Lung microvascular endothelial cell (primary cell): ENCODE measurements at places on chromosomes 16 and 17.
A peak's percentile ranks its signal among the peaks of the same experiment; 100 is the strongest.

DNA sequence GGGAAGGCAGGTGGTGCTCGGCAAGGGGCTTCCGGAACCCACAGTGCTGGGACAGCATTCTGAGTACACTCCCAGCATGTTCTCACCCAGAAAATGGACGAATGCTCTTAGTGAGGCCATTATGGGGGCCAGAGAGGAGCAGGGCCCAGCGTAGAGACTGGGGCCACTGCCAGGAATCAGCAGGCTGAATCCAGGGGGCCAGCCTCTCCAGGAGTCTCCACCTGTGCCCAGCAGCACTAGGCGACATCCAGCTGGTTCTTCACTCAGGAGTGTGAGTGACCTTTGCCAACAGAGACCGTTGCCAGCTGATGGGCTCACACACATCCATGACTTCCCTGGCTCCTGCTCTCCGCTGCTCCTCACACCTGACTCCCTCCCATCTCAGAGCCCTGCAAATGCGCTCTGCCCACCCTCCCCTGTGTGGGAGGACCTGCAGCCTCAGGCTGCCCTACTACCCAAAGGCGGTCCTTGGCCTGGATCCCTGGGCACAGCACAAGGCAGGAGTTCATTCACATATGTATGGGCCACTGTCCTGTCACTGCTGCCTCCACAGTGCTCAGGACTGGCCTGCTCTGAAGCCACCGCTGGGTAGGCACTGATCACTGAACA lies 5.1 kb downstream of the RHBDF1 start:
- no peak for DNase-seq

GRCh38 chr17:80931421-80932265 lies 60.0 kb upstream of the CHMP6 start:
- no peak for DNase-seq

DNA sequence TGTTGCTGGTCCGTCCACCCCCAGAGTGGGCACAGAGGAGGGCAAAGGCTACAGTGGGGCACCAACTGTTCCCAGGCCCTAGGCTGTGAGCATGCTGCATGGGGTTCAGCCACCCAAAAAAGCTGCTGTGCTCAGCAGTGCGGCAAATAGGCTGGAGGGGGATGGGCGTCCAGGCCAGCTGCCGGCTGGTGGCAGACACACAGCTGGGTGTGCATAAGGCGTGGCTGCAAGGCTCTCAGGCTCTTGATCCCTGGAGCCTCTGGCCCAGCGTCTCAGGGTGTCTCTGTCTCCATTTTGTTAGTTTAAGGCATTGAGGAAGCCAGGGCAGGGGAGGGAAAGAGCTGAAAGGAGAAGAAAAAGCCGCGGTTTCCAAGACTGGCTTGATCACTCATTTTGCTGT lies 8.8 kb downstream of the RPL19 start:
- no peak for DNase-seq

- no peak for DNase-seq
These were observed 25.1 kb upstream of the CDH15 start for GRCh38 chr16:89146211-89147005.

GRCh38 chr17:73013816-73014663 lies 78.4 kb downstream of the SLC39A11 start:
- DNase-seq: no peak

DNA sequence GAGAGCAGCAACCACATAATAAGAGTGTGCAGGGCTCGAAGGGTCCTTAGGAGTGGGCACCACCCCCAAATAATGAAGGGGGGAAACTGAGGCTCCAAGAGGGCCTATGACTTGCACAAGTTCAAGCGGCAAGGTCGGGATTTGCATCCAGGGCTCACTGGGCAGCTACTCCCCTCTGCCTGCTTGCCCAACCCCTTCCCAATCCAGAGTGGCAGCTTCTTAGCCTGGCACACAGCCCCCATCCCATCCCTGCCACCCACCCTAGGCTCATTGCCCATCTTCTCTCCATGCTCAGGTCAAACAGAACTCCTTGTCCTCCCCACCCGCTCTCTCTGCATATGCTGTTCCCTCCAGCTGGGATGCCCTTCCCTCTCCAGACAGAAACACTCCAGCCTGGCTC lies 2.4 kb downstream of the SPPL2C start:
- no peak for DNase-seq

DNA sequence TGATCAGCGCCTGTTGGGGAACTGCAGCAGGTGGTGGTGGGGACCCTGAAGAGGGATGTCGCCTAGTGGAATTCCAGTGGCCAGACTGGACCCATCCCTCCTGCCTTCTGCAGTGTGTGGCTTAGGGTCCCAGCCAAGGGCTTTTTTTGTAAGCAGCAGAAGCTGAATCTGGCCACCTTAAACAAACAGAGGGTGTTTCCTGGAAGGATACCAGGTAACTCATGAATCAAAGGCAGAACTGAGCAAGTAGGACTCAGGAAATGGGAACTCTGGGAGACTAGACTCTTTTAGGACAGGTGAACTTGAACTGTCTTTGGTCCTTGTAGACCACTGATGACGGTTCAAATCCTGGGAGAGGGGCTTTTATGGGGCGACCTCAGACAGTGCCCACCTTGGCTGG lies 124.0 kb downstream of the ABCC6 start:
- no peak for DNase-seq

DNA sequence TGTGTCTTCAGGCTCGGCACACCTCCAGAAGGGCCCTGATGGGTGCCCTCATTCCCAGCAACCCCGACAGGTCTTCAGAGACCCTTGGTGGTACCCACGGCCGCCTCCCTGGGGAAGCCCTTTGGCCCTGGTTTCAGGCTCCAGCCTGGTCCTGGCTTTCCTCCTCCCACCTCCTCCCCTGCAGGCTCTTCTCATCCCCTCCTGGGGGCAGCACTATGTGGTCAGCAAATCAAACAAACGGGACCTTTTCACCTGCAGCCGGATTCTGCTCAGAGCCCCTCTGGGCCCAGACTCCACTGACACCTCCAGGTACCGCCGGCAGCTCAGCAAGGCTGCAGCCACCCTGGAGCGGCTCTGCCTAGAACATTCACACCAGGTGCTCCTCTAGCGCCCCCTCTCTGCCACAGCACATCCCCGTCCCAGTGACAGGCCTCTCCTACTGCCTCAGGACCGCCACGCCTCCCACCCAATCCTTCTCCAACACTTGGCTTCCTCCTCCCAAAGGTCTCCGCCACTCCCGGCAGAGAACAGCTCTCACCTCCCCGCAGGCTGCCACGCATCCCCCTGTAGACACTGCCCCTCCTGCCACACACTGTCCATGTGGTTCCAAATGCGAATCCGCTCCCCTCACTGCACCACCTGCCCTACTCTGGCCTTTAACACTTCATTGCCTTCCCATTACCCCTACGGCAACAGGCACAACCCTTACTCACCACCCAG lies 12.0 kb downstream of the CORO7 start:
- DNase-seq: peak; percentile 60

- DNase-seq: peak; percentile 37
These were observed 1.5 kb downstream of the N4BP1 start for GRCh38 chr16:48608452-48608851.

DNA sequence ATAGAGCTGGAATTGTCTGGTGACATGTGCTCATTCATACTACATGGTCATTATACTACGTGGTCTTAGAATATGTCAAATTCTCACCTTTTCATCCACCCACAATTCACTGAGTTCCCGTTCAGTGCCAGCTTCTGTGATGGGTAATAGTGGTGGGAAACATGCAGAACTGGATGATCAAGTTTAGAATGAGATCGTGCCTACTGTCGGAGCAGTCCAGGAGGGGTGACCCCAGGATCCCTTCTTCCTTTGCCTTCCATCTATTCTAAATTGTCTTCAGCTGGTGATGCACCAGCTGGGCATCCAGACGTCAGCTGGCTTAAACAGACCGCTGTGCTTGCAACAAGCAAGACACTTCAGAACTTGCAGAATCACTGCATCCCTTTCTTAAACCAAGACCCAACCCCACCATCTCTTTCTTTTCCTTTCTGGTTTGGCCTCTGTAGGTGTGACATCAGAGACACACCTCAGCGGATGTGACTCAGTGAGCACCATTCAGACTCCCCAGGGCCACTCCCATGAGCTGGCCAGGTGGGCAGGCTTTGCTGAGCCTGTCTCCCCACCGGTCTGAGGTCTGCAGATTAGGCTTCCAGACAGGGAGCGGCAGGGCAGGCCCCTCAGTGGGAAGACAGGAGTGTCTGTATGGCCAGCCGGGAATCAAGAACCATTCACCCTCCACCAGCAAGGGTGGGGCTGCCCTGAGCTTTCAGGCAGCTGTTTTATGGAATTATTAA lies 18.1 kb downstream of the C17orf100 start:
- no peak for DNase-seq

DNA sequence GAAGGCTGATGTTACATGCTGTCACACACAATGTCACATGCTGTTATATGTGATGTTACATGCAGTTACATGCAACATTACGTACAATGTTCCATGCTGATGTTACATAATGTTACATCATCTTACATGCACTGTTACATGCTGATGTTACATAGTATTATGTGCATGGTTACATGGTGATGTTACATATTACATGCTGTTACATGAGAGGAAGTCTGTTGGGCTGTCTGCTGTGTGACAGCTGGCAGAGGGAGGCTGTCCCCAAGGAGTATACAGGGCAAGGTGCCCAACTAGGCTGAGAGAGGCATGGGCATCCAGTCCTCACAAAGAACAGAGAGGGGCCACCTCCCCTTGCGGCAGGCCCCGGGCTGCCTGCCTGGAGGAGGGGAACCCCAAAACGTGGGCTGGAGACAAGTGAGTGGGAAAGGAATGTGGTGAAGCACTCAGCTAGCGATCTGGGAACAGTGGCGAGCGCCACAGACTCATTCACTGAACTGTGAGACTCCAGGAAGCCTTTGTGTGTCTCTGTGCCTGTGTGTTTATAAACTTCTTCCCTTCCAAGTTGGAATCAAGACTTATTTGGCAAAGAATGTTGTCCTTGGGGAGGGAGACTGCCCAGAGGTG lies 30.6 kb downstream of the TMEM92 start:
- peak; percentile 36 for DNase-seq

GRCh38 chr17:60386147-60387058 lies 5.5 kb downstream of the USP32 start:
- DNase-seq: no peak

DNA sequence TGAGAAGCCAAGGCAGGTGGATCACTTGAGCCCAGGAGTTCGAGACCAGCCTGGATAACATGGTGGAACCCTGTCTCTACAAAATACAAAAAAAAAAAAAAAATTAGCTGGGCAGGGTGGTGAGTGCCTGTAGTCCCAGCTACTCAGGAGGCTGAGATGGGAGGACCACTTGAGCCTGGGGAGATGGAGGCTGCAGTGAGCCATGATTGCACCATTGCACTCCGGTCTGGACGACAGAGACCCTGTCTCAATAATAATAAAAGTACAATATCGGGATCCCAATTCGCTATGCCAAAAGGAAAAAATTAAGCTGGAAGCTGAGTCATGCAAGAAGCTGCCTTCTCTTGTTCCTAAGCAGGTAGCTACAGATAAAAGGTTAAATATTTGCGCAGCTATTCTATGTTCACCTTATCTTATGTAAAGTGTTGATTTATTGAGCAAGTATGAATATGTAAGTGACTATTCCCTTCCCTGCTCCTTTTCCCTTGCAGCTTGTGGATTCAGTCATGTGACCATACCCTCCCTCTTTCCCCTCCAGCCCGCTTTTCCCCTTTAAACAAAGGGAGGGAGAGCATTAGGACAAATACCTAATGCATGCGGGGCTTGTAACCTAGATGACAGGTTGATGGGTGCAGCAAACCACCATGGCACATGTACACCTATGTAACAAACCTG lies 112.0 kb downstream of the LITAF start:
- no peak for DNase-seq

- no peak for DNase-seq
These were observed 16.7 kb downstream of the CCR7 start for GRCh38 chr17:40548491-40548981.

DNA sequence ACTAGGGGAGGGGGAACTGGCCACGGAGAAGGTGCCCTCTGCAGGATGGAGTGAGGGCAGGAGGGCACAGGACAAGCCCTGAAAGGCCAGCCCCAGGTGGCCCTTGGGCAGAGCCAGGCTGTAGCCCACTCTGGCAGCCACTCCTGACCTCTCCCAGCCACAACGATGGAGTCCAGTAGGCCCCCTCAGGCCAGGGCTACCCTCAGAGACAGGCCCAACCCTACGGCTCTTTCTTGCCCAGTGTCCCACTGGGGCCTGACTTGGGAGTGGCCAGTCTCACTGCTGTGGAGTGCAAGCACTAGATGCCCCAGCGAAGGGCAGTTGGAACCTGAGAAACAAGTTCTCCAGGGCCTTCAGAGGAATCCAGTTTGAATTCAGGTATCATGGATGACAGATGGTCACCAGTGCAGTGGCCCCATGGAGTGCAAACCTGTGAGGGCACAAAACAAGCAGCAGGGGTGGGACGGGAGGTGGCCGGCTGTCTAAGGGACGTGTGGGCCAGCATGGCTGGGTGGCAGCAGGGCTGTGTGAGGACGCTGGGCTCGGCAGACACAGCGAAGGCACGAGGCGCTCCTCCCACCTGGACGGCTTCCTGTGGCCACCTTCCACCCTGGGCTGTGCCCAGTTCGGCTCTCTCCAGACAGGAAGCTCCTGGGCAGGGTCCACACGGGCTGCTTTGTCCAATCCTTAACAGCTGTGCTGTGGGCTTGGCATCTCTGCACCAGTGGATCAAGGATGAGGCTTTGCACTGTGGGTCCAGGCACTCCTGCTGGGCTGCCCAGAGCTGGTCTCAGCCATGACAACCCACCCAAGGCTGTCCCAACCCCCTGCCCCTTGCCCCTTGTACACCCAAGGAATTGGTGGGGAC lies 72.1 kb downstream of the AMFR start:
- DNase-seq: no peak

- DNase-seq: no peak
These were observed 23.2 kb downstream of the PIEZO1 start for GRCh38 chr16:88761830-88762229.

- peak; percentile 83 for DNase-seq
These were observed 14.2 kb upstream of the RIPOR1 start for GRCh38 chr16:67514382-67514828.

- DNase-seq: peak; percentile 2
These were observed 24.7 kb upstream of the PSMD7 start for GRCh38 chr16:74271872-74272271.

DNA sequence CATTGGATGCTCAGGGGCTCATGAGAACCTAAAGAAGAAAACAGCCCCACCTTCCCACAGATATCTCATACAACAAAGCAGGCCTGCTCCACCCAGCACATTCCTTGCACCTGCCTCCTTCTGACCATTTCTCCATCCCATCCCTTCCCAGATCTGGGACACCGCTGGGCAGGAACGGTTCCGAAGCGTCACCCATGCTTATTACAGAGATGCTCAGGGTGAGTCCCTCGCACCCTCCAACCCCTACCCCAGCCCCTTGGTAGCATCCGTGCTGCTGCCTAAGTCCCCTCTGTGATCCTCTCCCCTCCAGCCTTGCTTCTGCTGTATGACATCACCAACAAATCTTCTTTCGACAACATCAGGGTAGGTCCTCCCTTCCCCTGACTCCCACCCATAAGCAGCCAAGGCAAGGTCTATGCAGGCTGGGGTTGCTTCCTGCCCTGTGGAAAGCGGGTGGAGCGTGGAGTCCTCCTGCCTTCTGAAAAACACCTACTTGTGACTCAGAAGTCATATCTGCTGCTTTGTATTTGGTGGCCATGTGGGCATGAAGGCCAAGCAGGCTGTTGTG lies 5.4 kb upstream of the NHERF1 start:
- no peak for DNase-seq

- DNase-seq: peak; percentile 38
These were observed 4.8 kb downstream of the SCGB1C2 start for GRCh38 chr17:142102-142661.
